ENCODE measurements at places on chromosomes 1 and 21.
A peak's percentile ranks its signal among the peaks of the same experiment; 100 is the strongest.

DNA sequence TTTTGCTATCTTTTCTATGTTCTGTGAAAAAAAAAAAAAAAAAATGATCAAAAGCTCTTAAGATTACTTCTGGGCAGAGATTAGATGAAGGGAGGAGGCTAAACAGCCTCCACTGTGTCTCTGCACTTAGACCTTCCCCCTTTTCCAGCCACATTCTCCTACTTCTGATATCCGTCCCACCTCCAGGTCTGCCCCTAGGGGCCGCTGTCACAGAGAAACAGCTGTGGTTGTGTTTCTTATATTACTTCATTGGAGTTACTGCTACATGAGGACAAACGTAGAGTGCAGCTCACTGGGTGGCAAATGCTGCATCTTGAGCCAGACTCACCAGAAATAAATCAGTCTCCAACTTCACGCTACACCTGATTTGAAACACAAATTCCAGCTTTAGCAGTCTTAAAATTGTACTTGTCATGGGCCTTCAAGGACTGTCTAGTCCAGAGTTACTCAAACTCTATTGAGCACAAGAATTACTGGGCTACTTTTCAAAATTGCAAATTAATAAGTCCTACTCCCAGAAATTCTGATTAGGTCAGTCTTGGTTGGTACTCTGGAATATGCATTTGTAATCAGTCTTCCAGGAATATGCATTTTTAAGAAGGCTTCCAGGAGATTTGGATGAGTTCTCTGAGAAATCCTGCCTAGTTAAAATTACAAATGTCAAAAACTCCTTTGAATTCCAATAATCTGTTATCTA lies 125.2 kb upstream of the PTBP2 start:
- H3K36me3 ChIP-seq = no peaks in the 10 kb centered on the region
- no peaks in the 10 kb centered on the region for H3K27me3 ChIP-seq
- no peak for DNase-seq
- H3K4me3 ChIP-seq = no peak overlapping the region
- H3K4me1 ChIP-seq = no peaks in the 10 kb centered on the region

DNA sequence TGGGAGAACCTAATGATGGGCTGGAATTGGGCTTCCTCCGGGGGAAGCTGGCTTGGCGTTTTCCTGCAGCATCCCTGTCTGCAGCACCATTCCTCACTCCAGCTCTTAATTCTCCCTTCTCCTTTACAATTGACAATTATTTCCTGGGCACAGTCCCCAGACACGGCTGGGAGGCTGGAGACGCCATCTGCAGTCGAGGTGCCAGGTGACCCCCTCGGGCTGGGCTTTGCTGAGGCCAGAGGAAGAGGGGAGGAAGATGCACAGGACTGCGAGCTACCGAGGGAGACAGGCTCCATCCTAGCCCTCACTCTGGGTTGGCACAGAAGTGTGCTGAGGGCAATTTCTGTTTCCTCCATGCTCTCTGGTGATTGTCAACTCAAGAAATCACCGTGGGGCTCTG lies 453.8 kb downstream of the PTPRU start:
- H3K4me3 ChIP-seq = no peak overlapping the region
- H3K27ac ChIP-seq = no peak overlapping the region

- peak overlapping the region; percentile 45 for H3K4me3 ChIP-seq
- no peaks in the 10 kb centered on the region for H3K36me3 ChIP-seq
- peaks cover 20% of the 10 kb centered on the region for H3K4me1 ChIP-seq
Observed at GRCh38 chr1:51296383-51297357, 33.7 kb downstream of the TTC39A start.

GRCh38 chr1:70066711-70067110 lies 138.7 kb downstream of the LRRC40 start:
- H3K4me3 ChIP-seq = no peak overlapping the region
- DNase-seq = no peak
- no peak overlapping the region for H3K27ac ChIP-seq
- H3K27me3 ChIP-seq = no peaks in the 10 kb centered on the region
- no peaks in the 10 kb centered on the region for H3K4me1 ChIP-seq

DNA sequence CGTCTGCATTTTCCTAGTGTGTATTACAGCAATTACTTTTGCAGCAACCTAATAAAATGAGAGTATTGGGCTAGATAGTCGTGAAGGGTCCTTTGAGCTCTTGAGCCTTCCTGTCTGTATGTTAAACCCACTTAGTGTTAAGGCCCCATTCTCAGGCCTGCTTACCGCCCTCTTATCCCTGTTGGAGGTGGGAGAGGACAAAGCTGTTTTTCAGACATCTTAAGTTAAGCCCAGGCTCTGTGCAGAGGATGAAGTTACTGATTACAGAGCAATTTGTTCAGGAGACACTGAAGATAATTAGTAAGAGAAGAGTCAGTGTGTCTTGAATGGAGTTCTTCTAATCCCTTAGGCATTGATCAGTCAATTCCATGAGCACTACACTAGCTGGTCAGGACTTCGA lies 114.6 kb downstream of the UCK2 start:
- H3K4me1 ChIP-seq = no peaks in the 10 kb centered on the region
- peak; percentile 10 for DNase-seq
- no peaks in the 10 kb centered on the region for H3K27me3 ChIP-seq

DNA sequence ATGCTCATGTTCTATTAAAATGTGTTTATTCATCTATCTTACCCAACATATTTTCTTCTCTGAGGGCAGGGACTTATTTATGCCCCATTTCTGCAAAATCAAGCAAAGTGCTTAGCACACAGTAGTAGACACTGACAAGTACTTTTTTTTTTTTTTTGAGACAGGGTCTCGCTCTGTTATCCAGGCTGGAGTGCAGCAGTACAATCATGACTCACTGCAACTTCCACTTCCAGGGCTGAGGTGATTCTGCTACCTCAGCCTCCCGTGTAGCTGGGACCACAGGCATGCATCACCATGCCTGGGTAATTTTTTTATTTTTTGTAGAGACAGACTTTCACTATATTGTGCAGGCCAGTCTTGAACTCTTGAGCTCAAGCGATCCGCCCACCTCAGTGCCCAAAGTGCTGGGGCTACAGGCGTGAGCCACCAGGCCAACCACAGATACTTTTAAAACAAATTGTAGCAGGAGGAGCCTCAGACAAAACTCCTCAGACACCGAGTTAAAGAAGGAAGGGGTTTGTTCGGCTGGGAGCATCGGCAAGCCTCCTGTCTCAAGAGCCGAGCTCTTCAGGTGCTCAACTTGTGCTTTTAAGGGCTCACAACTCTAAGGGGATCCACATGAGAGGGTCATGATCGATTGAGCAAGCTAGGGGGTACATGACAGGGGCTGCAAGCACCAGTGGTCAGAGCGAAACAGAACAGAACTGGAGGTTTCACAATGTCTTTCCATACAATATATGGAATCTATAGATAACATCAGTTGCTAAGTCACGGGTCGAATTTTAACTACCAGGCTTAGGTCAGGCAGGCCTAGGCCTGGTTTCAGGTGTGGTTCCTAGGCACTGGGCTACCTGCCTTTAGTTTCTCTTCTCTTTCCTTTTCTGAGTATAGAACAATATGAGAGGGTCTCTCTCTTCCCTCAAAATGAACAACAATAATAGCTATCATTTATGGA lies 5.7 kb upstream of the TMEM167B start:
- DNase-seq = no peak
- H3K27me3 ChIP-seq = no peaks in the 10 kb centered on the region
- no peaks in the 10 kb centered on the region for H3K36me3 ChIP-seq

- no peaks in the 10 kb centered on the region for H3K36me3 ChIP-seq
- H3K4me3 ChIP-seq = no peak overlapping the region
- DNase-seq = no peak
- H3K4me1 ChIP-seq = no peaks in the 10 kb centered on the region
Observed at GRCh38 chr1:17494114-17494729, 45.3 kb upstream of the ARHGEF10L start.

GRCh38 chr21:38984982-38985567 lies 179.3 kb downstream of the ETS2 start:
- no peaks in the 10 kb centered on the region for H3K27me3 ChIP-seq
- no peak for DNase-seq
- H3K4me1 ChIP-seq = peaks cover 59% of the 10 kb centered on the region
- no peaks in the 10 kb centered on the region for H3K36me3 ChIP-seq

GRCh38 chr1:56302878-56303277 lies 276.5 kb downstream of the PLPP3 start:
- H3K36me3 ChIP-seq = no peaks in the 10 kb centered on the region
- peaks cover 3% of the 10 kb centered on the region for H3K4me1 ChIP-seq
- no peak overlapping the region for H3K27ac ChIP-seq
- H3K4me3 ChIP-seq = no peak overlapping the region
- no peaks in the 10 kb centered on the region for H3K27me3 ChIP-seq

- no peaks in the 10 kb centered on the region for H3K36me3 ChIP-seq
- no peak for DNase-seq
- H3K4me3 ChIP-seq = no peak overlapping the region
- H3K4me1 ChIP-seq = no peaks in the 10 kb centered on the region
Observed at GRCh38 chr1:224831501-224831900, 98.0 kb upstream of the DNAH14 start.

GRCh38 chr1:239914751-239915231 lies 176.9 kb upstream of the FMN2 start:
- H3K4me3 ChIP-seq = no peak overlapping the region
- H3K4me1 ChIP-seq = no peaks in the 10 kb centered on the region
- DNase-seq = no peak
- no peaks in the 10 kb centered on the region for H3K36me3 ChIP-seq
- no peak overlapping the region for H3K27ac ChIP-seq

- no peaks in the 10 kb centered on the region for H3K36me3 ChIP-seq
- no peak overlapping the region for H3K27ac ChIP-seq
- H3K4me3 ChIP-seq = no peak overlapping the region
Observed at GRCh38 chr1:13759072-13759471, 59.1 kb downstream of the PRDM2 start.

DNA sequence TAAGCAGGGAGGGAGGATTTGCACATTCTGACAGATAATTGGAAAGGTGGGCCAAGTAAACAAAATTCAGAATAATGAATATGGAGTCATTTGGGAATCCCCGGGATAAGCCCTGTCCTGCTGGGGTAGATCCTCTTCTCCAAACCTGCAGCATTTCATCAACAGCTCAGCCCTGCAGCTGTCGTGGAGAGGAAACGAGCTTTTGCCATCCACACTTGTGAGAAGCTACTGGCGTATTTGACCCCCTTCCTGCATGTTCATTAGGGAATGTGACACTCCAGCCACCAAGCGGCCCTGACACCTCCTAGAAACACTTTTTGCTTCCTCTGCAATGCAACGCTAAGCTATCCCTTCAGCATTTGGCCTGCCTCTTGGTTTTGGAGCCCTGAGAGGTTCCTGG lies 8.0 kb upstream of the LEFTY2 start:
- no peak overlapping the region for H3K4me3 ChIP-seq
- DNase-seq = no peak
- H3K27me3 ChIP-seq = no peaks in the 10 kb centered on the region
- H3K27ac ChIP-seq = no peak overlapping the region

GRCh38 chr1:28790377-28791035 lies 21.5 kb upstream of the OPRD1 start:
- no peak overlapping the region for H3K4me3 ChIP-seq
- H3K36me3 ChIP-seq = no peaks in the 10 kb centered on the region
- H3K27ac ChIP-seq = no peak overlapping the region

- H3K4me3 ChIP-seq = no peak overlapping the region
- H3K27ac ChIP-seq = no peak overlapping the region
- H3K36me3 ChIP-seq = no peaks in the 10 kb centered on the region
- no peaks in the 10 kb centered on the region for H3K27me3 ChIP-seq
- no peak for DNase-seq
Observed at GRCh38 chr1:244102468-244102867, 51.4 kb downstream of the ZBTB18 start.

- H3K4me3 ChIP-seq = no peak overlapping the region
- no peaks in the 10 kb centered on the region for H3K27me3 ChIP-seq
- no peak for DNase-seq
- no peaks in the 10 kb centered on the region for H3K36me3 ChIP-seq
- H3K27ac ChIP-seq = no peak overlapping the region
Observed at GRCh38 chr21:31604591-31605190, 54.8 kb upstream of the SOD1 start.

- H3K36me3 ChIP-seq = no peaks in the 10 kb centered on the region
- no peak for DNase-seq
- no peaks in the 10 kb centered on the region for H3K27me3 ChIP-seq
- no peak overlapping the region for H3K4me3 ChIP-seq
Observed at GRCh38 chr1:234294109-234294817, 79.0 kb upstream of the COA6 start.

GRCh38 chr1:28718586-28719331 lies 18.0 kb upstream of the YTHDF2 start:
- DNase-seq = no peak
- no peaks in the 10 kb centered on the region for H3K27me3 ChIP-seq
- H3K4me3 ChIP-seq = no peak overlapping the region

- H3K27ac ChIP-seq = no peak overlapping the region
- H3K4me1 ChIP-seq = no peaks in the 10 kb centered on the region
Observed at GRCh38 chr1:94389298-94389697, 28.9 kb upstream of the ABCD3 start.

GRCh38 chr1:34070201-34070836 lies 94.7 kb downstream of the CSMD2 start:
- DNase-seq = no peak
- H3K4me3 ChIP-seq = no peak overlapping the region
- no peaks in the 10 kb centered on the region for H3K4me1 ChIP-seq
- H3K36me3 ChIP-seq = no peaks in the 10 kb centered on the region

- no peak for DNase-seq
- no peaks in the 10 kb centered on the region for H3K27me3 ChIP-seq
- H3K36me3 ChIP-seq = no peaks in the 10 kb centered on the region
- peaks cover 9% of the 10 kb centered on the region for H3K4me1 ChIP-seq
Observed at GRCh38 chr21:28207436-28208173, 785.1 kb downstream of the LTN1 start.

DNA sequence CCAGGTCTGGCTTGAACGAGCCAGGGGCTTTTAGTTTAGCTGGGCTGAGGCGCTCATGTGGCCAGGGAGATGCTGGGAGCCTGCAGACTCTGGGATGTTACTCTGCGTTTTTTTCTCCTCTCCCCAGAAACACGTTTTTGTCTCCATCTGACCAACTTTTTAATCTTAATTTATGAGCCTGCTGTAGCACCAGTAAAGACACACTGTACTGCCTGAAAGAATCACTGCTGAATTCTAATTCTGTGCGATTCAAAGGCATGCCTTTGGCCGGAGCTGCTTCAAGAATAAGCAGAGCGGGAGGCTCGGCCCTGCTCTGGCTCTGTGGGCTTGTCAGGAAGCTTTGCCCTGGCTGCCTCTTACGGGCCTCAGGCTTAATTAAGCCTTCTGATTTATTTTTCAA lies 129.5 kb downstream of the CAMTA1 start:
- no peak overlapping the region for H3K4me3 ChIP-seq
- no peaks in the 10 kb centered on the region for H3K36me3 ChIP-seq

DNA sequence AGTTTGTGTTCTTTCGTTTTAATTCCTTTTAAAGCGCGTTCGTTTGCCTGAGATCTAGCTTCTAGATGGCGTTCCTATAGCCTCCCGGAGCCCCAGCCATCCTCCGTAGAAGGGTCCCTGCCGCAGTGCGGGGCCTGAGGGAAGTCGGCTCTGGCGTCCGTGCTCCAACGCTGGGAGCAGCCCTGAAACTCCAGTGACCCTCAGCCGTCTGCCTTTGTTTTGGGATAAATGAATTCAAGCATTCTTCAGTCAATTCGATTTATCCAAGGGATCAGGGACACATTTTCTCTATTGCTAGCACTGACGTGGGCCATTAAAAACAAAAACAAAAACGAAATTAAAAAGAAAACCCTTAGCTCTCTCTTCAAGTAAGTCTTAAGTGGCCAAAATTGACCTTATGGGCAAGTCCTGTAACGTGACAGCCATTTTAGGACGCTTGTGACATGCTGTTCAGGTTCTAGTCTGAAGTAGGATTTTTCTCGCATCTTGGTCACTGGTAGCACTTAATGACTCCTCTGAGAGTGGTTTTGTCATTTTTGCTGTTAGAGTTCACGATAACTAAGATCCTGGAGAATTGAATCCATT lies 742 bp upstream of the HSPA13 start:
- H3K4me1 ChIP-seq = peaks cover 29% of the 10 kb centered on the region
- no peaks in the 10 kb centered on the region for H3K27me3 ChIP-seq
- peak overlapping the region; percentile 57 for H3K4me3 ChIP-seq
- no peak for DNase-seq
- peak overlapping the region; percentile 90 for H3K27ac ChIP-seq

- no peaks in the 10 kb centered on the region for H3K36me3 ChIP-seq
- peaks cover 5% of the 10 kb centered on the region for H3K4me1 ChIP-seq
- H3K27me3 ChIP-seq = no peaks in the 10 kb centered on the region
Observed at GRCh38 chr1:89363196-89363595, 663 bp upstream of the GBP6 start.

Measured in vagina (tissue), 2 donors.